ENCODE measurements at places on chromosomes 2 and 18.
A peak's percentile ranks its signal among the peaks of the same experiment; 100 is the strongest.

GRCh38 chr2:173749315-173749714, 215.9 kb downstream of the SP3 start:
- DNase-seq: peak; percentile 27

GRCh38 chr2:60119778-60120177, 433.7 kb downstream of the BCL11A start:
- DNase-seq: no peak

GRCh38 chr18:35571138-35571537, 10.4 kb upstream of the GALNT1 start:
- DNase-seq: no peak

DNA sequence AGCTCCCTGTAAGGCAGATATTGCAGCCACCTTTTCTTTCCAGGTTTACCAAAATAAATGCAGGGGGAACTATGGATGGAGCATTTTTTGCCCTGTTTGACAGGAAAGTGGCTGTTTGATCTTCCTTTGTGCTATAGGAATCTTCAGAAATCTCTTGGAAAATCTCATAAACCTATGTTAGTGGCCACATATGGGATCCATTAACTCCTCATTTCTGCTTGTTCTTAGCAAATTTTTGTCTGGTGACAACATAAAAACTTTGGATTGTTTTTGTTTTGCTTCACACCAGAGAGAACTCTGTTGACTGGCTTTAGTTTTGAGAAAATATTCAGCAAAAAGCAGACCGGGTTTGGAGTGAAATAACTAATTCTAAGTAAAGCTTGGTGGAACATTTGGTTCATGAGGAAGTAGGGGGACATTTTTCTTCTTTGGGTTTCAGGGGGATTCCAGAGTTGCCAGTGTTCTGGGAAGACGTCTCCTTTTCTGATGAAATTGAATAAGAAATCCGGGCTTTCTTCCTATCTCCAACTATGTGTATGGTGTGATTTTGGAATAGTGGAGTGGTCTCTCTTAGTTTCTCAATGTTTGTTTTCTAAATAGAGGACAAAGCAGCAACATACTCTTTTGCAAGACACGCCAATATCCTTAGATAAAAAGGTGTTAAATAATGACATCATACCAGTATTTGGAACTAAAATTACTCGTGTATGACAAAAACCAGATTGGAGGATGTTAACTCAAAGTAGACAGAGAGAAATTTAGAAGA, 174.4 kb downstream of the ICOS start:
- DNase-seq: no peak

GRCh38 chr2:209472112-209472832, 48.4 kb downstream of the MAP2 start:
- no peak for DNase-seq

GRCh38 chr18:71951001-71951400, 593.1 kb downstream of the CBLN2 start:
- DNase-seq: no peak

DNA sequence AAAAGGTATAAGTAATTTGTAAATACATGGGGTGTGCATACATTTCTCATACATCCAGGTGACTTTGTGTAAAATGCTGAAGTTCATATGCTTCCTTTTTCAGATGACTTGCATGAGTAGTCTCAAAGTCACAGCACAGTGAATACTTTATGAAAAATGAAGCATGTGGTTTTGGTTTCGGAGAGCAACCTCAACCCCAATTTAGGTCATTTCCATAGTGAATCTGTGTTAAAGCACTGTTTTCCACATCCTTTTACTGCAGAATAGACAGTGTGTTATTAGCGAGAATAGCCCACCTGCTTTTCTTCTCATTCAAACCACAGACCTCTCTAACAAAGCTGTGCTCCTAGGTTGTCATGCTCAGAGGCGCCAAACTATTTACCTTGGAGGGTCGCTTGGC, 204.4 kb upstream of the RASGRP3 start:
- no peak for DNase-seq

DNA sequence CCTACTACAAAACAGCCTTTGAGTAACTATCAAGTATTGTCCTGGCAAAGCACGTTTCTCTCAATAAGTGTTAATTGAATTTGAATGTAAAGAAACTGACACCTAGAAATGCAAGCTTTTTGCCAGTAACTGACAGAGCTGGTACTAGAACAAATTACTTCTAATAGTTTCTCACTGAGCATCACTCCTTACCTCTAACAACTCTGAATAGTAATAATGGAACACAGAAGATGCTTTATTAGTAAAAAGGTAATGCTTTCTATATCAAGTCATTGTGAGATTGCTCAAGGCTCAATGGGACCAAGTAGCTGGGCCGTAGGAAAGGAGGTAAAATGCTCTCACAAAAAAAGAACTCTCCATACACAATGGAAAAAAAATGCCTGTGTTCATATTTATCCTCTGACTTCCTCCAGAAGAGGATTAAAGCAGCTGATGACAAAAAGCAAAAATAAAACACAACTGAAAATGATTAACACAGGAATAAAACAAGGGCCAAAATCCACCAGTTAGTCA, 11.8 kb downstream of the RASGRP3 start:
- no peak for DNase-seq

GRCh38 chr2:233354500-233354924, 218 bp downstream of the DGKD start:
- no peak for DNase-seq

DNA sequence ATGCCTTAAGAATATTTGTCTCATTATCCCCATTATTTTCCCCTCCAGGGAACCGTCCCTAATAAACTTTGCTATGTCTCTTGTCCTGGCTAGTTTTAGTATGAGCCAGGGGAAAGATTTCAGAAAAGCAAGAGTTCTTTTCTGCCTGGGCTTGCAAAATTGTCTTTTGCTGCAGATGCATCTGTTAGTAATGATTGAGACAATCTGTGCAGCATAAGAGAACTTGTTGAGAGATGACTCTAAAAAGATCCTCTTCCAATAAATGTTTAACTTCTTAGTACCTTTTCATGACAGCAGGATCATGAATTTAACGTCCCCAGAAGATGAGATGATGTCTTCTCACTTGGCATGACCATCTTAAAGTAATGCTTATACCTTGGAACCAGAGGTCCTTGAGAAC, 172.5 kb upstream of the CREB1 start:
- no peak for DNase-seq

DNA sequence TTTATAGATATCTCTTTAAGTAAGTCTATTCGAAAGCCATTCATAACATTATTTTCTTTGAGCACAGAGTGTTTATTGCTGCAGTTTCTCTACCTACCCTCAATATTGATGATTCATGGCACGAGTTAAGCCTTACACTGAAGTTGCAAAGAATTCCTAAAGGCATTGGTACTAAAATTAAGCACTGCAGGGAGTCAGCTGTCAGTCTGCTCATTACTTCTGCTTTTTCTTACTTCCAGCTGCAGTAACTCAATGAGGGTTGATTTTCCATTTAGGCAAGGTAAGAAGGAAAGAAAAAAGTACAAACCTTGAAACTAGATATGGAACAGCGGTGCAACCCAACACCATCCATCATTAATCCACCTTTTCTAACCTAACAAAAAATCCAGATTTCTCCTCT, 65.2 kb downstream of the RNF152 start:
- DNase-seq: no peak

- no peak for DNase-seq
Observed at GRCh38 chr2:7953195-7953594, 728.7 kb upstream of the ID2 start.

- no peak for DNase-seq
Observed at GRCh38 chr2:9971105-9971818, 19.8 kb downstream of the GRHL1 start.

DNA sequence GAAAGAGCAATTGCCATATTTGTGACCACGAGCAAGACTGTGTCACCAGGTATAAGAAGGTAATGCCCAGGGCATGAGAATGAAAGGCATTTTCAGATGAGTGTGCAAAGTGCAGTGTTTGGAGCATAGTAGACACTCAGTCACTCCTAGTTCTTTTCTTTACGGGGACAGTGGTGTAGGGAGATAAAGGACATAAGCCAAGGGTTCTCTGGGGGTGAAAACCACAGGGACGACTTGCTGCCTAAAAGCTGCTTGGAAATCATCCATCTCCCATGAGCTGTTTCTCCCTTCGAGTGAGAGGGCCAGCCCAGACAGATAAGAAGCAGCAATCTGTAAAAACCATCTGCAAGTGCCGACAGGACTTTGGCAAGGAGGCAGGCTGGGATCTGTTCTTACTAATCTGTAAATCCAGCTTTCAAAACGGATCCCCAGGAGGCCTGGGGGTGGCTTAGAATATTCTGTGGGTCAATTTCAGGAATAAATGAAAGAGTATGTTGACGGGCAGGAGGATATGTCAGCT, 221.6 kb downstream of the LPIN1 start:
- DNase-seq: no peak

DNA sequence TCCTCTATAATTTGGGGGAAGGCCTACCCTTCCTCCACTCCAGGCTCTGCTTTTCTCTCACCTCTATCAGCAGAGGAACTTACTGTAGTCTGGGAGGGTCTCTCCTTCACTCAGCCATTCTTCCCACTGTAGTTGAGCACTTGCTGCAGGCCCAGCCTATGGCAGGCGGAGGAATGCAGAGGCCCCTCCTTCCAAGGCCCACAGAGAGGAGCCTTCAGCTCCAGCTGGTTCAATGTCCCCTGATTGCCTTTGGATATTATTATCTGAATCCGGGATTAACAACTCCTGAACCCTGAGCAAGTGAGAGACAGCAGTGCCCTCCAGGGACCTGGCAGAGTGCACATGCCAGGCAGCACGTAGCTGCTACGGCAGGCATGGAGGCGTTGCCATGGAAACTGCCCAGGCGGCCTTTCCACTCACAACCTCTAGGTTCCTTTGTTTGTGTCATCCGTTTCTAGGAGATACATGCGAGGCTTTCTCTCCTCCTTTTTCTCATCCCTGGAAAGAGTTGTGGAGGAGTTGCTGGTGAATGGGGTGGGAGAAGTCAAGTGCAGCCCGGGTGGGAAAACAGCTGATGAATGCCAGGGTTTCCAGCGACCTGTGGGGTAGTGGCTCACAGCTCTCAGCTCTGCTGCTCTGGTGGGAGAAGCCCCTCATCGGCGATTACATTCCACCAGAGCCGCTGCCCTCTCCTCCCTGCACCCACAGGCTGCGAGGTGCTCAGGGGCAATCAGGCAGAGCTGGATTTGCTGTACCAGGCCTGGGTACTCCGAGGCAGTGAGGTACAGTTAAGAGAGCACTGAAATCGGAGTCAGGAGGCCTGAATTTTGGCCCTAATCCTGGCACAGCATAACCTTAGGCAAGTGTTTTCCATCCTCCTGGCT, 55.3 kb upstream of the HK2 start:
- no peak for DNase-seq

DNA sequence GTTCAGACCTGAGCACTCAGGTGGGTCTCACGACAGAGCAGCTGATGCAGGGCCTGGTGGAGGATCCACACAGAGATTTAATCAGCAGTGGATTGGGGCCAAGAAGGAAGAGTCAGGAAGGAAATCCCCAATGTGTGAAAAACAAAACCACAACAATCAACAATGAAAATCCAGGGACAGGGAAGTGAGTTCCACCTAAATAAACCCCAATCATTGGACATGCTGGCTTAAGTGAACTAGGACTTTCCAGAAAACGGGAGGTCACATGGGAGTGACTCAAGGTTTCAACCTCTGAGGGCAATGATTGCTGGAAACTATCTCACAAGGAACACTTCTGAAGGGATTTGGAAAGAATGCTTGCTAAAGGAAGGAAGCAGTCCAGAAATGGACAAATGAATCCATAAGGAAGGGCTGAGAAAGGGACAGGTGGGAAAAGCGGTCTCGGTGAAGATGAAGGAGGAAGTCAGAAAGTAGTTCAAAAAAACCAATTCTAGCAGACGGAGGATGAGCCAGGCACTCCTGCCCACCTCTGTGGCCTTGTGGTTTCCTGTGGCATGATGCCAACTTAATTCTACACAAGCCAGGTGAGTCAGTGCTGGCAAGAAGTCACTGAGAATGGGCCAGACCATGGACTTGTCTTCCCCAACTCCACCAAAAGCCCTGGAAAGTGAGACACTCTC, 15.4 kb upstream of the XDH start:
- no peak for DNase-seq

GRCh38 chr18:11944252-11944651, 36.1 kb upstream of the MPPE1 start:
- DNase-seq: no peak

GRCh38 chr2:69465513-69466456, 28.6 kb upstream of the NFU1 start:
- DNase-seq: no peak

GRCh38 chr18:49225160-49225559, 235.3 kb downstream of the DYM start:
- no peak for DNase-seq

DNA sequence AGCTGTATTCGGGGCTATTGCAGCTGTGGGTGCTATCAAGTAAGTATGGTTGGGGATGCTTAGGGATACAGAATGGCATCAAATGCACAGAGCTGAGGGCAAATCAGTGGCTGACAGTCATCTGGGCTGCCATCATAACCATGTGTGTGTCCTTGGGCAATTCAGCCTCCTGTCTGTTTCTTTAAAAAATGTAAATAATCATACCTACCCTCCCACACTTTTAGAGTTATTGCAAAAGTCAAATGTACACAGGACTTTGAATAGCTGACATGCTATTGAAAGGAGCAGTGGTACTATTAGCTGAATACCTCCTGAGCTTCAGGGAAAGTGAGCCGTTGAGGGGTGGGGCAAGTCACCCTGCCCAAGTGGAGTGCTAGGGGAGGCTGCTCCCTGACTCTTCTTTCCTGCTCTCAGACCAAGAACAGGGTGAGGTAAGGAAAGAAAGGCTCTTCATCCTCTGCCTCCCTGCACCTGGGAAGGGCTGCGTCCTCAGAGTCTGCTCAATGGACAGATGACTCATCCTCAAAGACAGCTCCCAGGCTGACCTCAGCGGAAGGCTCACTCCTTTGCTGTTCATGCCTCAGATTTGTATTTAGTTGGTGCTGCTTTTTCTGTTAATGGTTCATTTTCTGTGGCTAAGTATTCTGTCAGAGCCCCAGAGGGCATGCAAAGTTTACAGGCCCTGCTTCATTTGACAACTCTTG, 54.9 kb upstream of the BZW1 start:
- DNase-seq: no peak

DNA sequence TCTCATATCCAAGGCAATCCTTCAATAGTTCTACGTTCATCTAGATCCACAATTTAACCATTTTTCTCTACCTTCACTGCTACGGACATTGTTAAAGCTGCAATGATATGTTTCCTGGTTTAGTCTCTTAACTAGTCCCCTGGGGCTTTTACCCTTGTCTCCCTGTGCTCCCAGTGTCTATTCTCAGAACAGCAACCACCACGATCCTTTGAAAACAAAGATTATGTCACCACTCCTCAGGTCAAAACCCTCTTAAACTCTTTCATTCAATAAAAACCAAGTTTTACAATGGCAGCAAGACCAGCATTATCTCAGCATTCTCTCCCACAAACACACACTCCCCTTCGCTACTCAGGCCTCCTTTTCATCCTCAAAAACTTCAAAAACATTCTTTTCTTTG, 298.2 kb upstream of the CHST9 start:
- peak; percentile 51 for DNase-seq

Data from HAP-1 (cell line).